NCI-H460 (cell line): ENCODE measurements at places on chromosomes 7 and 10. TPM values are rescaled to one million over a fixed set of nuclear protein-coding genes. Genes with fewer than 3 reads are reported as not detected.

OPN4 gene
- total RNA-seq, result not detected in 2 replicates

STK31 gene
- 3.1 and 3.7 TPM in 2 replicates for total RNA-seq

IL6 gene
- 207 and 227 TPM in 2 replicates for total RNA-seq

CTAGE8 gene
- total RNA-seq, result 0.12 TPM in 1 of 2 replicates, not detected in the other

DNA sequence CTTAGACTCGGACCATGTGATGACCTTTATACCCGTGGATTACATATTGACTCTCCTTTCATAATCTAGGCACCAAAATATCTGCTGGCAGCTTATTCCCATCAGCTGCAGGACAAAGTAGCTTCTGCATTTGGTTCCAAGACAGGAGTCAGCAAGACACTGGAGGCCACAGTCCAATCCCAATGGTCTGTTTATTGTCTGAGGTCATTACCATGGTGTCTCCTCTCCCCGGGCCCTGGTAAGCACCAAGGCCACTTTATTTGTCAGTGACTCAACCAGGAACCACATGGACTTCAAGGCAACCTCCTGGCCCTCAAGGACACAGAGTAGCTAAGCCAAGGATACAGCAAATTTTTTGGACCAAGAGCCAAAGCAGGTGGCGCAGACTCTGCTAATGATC lies 36.1 kb downstream of the KCNMA1 start:
- no peak for DNase-seq

- no peak for DNase-seq
These were observed 90.8 kb downstream of the MCU start for GRCh38 chr10:72782649-72783330.

GRCh38 chr10:86870679-86871078 lies 86.7 kb downstream of the MMRN2 start:
- DNase-seq, result no peak

DNA sequence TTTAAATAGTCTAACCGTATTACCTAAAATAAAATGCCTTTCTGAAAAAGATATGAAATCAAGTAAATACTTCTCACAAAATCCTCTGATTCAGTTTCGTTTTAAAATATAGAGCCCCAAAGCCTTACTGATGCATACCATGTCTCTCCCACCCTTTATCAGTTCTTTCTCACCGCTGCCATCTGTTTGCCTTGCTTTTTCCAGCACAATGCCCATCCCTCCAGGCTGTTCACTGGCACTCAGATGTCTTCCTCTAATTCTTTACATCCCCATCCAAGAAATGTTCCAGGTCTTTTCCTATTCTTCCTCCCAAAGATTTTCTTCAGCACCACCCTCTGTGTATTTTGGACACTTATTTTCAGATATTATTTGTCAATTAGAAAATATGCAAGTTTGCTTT lies 116.5 kb upstream of the LRRN3 start:
- DNase-seq, result no peak

GRCh38 chr10:74332398-74332797 lies 181.4 kb downstream of the ADK start:
- DNase-seq, result no peak

GRCh38 chr7:23545493-23545892 lies 13.7 kb upstream of the TRA2A start:
- DNase-seq, result no peak

DNA sequence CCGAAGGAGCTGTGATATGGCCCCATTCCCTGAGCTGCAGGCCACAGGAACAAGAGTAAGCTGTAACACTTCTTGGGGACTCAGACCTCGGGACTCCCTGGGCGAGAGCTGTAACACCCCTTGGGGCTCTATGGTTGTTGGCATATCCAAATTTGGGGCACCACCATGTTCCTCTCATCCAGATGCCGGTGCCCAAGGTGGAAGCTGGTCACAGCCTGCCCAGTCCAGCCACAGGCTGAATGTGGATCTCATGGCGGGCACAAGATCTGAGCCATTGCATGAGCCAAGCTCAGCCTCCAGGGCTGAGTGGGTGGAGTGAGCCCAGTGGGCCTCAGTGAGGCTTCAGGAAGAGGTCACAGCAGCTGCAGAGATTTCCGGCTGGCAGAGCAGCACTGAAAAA lies 78.9 kb downstream of the TMEM106B start:
- no peak for DNase-seq

GRCh38 chr7:33805630-33806233 lies 99.6 kb upstream of the BMPER start:
- DNase-seq, result no peak
